Activated B cell treated with CpG ODN at 0.5 μM for 24 hours (primary cell): ENCODE measurements at places on chromosomes 11 and 22.

- no peak for DNase-seq
Measured at GRCh38 chr11:113591117-113591516, 115.0 kb downstream of the TMPRSS5 start.

DNA sequence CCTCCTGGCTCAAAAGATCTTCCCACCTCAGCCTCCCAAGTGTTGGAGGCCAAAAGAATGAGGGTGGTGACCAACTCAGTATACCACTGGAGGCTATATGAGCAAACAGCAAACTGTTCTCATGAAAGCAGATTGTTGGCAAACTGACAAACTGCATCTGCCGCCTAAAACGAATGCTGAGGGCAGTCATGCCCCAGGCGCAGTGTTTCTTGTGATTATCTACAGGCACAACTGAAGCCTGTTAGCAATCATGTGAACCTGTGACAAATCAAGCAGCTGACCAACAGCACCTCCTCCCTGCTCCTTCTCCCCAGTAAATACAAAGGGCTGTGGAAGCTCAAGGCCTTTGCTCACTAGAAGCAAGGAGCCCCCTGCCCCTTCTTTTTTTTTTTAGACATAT, 47.8 kb downstream of the BTBD10 start:
- DNase-seq = no peak

DNA sequence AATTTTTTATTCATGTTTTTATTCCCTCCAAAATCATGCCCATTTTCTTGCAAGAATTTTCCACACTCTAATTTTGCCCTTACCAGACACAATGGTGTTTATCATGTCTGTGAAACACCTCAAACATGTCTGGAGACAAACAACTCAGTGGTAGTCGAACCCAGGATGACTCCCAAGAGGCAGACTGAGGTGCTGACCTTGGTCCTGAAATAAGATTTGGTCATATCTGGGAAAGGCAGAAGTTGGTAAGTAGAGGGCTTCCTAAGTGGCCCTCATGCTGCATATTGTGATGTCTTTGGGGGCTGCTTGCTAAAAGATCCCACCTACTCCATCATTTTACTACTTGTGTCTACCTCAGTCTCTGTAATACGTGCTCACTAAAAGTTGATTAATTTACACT, 369.4 kb upstream of the ISX start:
- DNase-seq = no peak

DNA sequence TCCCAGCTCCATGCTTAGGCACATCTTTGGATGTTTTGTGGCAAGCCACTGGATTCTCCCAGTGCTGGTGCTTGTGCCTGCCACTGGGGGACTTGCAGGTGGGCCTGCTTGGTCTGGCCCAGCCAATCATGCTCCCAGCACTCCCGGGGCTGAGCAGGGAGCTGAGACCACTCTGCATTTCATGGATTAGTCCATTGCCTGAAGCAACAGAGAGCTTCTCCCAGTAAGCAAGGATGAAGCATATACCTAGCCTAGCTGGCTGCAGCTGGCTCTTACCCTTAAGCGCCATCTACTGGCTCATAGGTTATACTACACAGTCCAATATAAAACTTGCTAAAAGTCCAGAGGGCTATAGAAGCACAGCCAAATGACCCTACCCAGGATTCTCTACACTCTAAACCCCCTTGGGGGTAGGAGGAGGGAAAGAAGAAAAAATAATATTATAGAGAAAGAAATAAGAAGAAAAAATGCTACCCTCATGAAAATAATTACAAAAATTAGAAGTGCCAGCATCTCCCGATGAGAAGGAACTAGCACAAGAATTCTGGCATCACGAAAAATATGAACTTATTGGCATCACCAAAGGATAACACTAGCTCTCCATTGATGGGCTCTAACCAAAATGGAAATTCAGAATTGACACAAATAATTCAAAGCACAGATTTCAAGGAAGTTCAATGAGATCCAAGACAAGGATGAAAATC, 275.3 kb downstream of the C11orf87 start:
- DNase-seq = no peak

GRCh38 chr11:15970506-15971214, 385.7 kb downstream of the SOX6 start:
- DNase-seq = no peak

DNA sequence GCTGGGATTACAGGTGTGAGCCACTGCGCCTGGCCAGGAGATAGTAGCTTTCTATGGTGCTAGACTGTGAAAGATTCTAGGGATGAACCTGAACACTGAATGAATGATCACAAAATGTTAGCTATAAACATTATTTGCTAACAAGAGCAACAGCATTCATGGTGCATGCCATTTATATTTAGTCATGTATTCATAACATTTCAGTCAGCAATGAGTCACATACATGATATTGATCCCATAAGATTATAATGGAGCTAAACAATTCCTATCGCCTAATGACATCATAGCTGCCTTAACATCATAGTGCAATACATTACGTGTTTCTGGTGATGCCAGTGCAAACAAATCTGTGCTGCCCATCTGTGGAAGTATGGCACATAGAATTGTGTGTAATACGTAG, 164.1 kb downstream of the ARHGAP42 start:
- no peak for DNase-seq

DNA sequence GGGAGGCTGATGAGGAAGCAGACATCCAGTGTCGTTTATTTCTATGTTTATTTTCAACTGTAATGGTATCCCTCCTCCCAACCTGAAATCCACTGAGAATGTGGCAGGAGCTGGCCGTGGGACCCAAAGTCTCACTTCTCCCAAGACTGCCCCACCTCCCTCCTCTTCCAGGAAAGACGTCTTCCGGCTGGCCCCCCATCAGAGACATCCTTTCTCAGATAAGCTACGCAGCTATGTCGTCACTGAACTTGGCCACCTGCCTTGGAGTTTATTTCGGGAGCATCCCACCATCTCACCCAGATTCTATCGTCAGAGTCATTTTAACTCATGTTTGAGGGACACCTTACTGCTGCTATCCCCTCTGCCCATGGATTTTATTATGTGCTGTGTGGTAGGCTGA, 13.9 kb downstream of the TMEM184B start:
- DNase-seq = no peak

DNA sequence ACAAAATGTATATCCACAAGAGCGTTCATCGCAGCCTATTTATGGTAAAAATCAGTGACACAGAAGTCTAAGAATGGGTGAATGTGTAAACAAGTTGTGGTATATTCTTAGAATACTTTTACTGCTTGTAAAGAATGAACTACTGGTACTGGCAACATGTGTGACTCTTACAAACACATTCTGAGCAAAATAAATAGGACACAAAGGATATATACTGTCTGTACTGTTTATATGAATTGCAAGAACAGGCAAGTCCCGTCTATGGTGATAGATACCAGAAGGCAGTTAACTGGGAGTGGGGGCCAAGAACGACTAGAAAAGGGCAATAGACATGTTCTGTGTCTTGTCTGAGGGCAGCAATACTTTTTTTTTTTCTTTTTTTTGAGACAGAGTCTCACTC, 112.6 kb downstream of the TBC1D22A start:
- DNase-seq = no peak

GRCh38 chr11:76321820-76322524, 59.0 kb downstream of the THAP12 start:
- DNase-seq = no peak

- DNase-seq = no peak
Measured at GRCh38 chr11:7527029-7527428, 13.2 kb downstream of the PPFIBP2 start.

DNA sequence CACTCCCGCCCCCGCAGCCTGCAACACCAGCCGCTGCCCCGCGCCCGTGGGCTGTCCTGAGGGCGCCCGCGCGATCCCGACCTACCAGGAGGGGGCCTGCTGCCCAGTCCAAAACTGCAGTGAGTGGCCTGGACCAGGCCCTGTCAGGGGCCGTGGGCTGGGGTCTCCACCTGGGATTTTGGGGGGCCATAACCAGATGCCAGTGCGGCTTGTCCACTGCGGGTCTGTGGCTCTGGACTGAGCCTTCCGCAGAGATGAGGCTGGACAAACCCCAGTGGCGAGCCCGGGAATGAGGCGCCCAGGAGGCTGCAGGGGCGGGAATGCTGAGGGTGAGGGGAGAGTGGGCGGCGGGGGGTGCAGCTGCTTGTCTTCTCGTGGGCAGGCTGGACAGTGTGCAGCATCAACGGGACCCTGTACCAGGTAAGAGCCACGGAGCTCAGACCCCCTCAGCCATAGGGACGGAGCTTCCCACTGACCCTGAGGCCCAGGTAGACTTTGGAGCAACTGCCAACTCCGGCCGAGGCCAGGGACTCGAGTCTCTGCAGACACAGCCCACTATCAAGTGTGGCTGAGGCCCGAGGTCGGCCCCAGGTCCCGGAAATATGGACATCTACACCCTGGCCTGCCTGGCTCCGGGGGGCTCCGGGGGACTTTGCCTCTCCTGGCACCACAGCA, 24.8 kb upstream of the MUC5B start:
- DNase-seq = no peak

GRCh38 chr22:29695129-29695926, 24.5 kb upstream of the CABP7 start:
- no peak for DNase-seq

DNA sequence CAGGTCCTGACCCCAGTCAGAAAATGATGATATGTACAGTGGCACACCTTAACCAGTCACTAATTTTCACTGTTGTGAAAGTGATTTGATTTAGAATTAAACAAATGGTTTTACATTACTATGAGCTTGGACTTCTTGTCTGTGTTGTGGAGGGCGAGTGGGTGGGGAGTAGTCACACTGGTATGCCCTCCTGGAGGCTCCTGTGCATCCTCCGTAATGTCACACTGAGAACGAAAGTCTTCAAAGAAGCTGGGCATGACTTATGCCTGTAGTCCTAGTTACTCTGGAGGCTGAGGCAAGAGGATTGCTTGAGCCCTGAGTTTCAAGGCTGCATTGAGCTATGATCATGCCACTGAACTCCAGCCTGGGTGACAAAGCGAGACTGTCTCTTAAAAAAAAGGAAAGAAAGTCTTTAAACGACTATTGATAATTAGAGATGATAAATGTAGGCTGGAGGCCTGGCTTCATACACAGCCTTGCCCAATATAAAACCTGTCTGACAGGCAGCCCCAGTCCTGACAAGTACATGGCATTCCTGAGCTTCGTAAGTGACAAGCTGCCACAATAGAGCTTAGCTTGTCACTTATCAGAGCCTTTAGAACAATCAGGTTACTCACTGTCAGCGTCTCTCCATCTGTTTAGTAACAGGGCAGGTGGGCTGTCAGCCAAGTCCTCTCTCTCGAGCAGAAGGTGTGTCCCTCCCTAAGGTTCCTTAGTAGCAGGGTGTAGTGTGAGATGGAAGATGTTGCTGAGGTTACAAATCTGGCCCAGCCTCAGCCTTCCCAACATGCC, 5.0 kb upstream of the LIMK2 start:
- DNase-seq = no peak

GRCh38 chr22:35556666-35557065, 16.0 kb downstream of the RASD2 start:
- DNase-seq = no peak

GRCh38 chr22:31773416-31773815, 19.6 kb downstream of the DEPDC5 start:
- no peak for DNase-seq

DNA sequence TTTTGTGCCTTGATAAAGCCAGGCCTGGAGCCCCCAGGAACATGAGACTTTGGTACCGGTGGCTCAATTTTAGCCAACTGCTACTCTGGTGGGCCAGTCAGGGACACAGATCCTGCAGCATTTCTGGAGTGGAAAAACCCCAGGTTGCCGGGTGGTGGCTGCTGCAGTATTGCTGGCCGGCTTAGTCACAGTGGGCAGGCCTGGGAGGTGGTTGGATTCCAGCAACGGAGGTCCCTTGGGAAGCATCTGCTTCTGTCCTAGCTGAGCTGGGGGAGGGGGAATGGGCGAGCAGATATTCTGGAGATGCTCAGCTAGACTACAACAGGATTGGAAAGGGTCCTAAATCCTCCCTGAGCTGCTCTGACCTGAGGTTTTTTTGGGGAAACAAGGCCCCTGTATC, 31.6 kb upstream of the ACCSL start:
- DNase-seq = no peak

DNA sequence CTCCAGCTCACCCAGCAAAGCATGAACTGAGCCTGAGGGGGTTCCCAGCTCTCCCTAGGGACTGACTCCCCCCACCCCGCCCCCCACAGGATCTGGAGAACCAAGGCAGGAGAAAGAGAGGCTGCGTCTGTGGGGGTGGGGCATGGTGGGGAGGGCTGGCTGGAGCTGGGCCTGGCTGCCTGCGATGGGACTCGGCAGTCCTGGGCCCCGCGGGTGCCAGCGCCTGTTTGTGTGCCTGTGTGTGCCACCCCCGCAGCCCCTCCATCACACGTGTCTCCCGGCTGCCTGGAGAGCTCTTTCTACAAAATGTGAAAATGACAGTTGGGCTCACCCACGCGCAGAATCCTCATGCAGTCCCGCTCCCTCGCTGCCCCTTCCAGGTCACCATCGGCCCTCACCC, 46.8 kb downstream of the CACNA1I start:
- no peak for DNase-seq

- DNase-seq = no peak
Measured at GRCh38 chr11:123547180-123547579, 107.2 kb downstream of the SCN3B start.

DNA sequence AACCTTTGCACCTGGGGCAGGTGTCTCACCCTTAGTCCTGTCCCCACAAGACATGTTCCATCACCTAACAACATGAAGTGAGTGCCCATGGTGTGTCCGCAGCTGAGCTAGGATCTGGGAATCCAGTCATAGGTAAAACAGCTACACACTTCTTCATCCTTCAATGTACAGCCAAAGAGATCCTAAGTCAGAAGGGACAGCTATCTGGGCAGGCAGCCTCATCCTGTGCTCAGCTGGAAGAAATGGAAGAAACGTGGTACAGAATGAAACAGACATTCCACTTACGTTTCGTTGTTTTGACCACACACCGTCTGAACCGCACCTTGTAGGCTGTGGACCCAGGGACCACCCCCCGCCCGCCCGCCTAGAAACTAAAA, 30.8 kb downstream of the PDGFB start:
- no peak for DNase-seq

GRCh38 chr22:19917389-19918138, 24.0 kb upstream of the COMT start:
- DNase-seq = no peak

GRCh38 chr11:133922078-133922870, 34.5 kb downstream of the IGSF9B start:
- no peak for DNase-seq

- DNase-seq = no peak
Measured at GRCh38 chr22:21842946-21843345, 24.5 kb downstream of the MAPK1 start.

DNA sequence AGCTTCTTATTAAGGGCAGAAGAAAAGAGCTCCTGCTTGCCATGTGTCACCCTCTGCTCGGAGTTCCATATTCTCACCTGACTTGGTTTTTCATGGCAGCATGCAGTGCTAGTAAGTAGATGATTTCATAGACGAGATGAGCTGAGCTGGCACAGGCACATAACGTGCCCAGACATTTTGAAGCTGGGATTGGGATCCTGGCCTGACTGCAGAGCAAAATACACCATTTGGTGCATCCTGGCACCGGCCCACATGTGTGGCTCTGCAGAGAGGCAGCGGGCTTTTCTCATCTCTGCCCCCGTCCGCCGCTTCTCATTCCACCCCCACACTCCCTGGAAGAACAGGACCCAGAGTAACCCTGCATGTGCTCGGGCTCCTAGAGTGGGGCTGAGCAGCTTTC, 24.8 kb downstream of the FAM118A start:
- DNase-seq = no peak
